ENCODE measurements at places on chromosomes 4 and X. TPM values are rescaled to one million over a fixed set of nuclear protein-coding genes. Genes with fewer than 3 reads are reported as not detected.

ADAMTS3 gene
- not detected for total RNA-seq

EFHC2 gene
- 0.77 TPM for total RNA-seq

NEUROG2 gene
- total RNA-seq = not detected

P2RY4 gene
- 0.22 TPM for total RNA-seq

HS3ST1 gene
- total RNA-seq = not detected

FHL1 gene
- total RNA-seq = 20.5 TPM

ARHGEF38 gene
- not detected for total RNA-seq

SYTL4 gene
- total RNA-seq = not detected

GC gene
- not detected for total RNA-seq

GRCh38 chr4:22299678-22300077 lies 216.2 kb downstream of the ADGRA3 start:
- DNase-seq = no peak

GRCh38 chr4:73922317-73922716 lies 53.1 kb downstream of the CXCL1 start:
- no peak for DNase-seq

DNA sequence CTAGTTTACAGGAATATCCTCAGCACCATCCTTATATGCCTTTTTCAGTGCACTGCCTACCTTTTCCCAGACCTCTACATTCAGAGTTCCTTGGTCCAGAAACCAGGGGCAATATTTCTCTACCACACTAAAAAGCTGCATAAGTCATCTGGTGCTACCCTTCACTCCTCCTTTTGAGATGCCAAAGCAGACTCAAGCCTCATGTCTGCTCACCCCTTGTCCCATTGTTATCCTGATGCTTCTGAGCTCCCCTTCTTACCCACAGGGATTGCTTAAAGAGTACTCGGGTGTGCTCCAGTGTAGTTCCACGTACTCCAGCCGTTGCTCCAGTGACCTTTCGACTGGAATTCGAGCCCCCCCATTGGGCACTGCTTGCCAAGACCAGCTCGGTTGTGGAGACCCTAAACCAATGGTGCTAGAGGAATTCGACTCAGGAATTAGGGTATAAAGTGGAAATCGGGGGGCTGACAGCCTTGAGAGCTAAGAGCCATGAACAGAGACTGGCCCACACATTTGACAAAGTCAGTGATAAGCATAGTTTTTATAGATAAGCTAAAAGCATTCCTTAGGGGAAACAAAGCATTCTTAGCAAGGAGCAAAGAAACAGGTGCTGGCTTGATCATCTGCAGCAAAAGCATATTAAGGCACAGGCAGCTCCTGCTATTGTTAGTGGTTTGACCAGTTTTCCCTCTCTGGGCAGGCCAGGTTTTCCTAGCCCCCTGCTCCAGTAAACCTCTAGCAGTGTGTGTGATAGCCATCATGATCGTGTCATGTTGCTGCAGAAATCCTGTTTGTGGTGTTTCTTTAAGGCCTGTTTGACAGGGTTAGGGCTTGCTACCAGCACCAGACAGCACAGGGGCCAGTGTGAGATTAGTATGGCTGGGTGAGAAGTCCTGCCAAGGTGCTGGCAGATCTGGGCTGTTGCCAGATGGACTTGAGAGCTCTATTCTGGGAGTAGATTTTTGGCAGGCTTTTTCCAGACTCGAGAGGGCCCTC lies 57.5 kb upstream of the WDR1 start:
- no peak for DNase-seq

DNA sequence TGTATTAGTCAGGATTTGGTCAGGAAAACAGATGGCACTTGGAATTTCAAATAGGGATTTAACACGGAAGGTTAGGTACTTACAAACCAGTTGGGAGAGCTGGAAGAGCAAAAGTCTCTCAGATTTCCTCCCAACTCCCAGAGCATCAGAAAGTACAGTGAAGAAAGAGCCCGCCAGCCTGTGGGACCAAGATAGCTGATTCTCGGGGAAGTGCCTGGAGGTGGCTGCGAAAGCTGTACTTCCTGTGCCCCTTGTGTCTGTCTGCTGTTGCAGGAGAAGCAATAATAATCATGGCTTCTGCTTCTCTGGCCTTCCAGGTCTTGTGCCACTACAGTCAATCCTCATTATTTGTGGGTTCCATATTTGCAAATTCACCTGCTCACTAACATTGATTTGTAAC lies 221.0 kb upstream of the BCOR start:
- DNase-seq = no peak

- DNase-seq = no peak
Measured at GRCh38 chr4:19945501-19945900, 306.2 kb upstream of the SLIT2 start.

GRCh38 chr4:159549098-159549518 lies 446.2 kb downstream of the RAPGEF2 start:
- DNase-seq = no peak

- no peak for DNase-seq
Measured at GRCh38 chr4:105994841-105995501, 99.7 kb downstream of the NPNT start.

GRCh38 chr4:180636696-180637404 lies 1606.4 kb upstream of the TENM3 start:
- no peak for DNase-seq

DNA sequence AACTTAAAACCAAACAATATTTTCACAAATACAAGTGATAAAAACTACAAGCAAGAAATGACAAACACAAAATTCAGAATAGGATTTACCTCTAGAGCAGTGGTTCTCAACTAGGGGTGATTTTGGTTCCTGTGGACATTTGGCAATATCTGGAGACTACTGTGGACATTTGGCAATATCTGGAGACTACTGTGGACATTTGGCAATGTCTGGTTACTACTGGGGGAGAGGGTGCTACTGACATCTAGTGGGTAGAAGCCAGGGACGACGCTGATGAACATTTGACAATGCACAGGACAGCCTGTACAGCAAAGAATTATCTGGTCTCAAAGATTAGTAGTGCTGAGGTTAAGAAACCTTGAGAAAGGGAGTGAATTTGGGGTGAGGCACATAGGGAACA lies 169.8 kb downstream of the CLCN4 start:
- no peak for DNase-seq

- no peak for DNase-seq
Measured at GRCh38 chr4:65670331-65671031, at the start of gene EPHA5. Gene EPHA5, minus strand, starts transcription at chr4:65670489. Its CDS starts 747 bp downstream, at chr4:65669742.

DNA sequence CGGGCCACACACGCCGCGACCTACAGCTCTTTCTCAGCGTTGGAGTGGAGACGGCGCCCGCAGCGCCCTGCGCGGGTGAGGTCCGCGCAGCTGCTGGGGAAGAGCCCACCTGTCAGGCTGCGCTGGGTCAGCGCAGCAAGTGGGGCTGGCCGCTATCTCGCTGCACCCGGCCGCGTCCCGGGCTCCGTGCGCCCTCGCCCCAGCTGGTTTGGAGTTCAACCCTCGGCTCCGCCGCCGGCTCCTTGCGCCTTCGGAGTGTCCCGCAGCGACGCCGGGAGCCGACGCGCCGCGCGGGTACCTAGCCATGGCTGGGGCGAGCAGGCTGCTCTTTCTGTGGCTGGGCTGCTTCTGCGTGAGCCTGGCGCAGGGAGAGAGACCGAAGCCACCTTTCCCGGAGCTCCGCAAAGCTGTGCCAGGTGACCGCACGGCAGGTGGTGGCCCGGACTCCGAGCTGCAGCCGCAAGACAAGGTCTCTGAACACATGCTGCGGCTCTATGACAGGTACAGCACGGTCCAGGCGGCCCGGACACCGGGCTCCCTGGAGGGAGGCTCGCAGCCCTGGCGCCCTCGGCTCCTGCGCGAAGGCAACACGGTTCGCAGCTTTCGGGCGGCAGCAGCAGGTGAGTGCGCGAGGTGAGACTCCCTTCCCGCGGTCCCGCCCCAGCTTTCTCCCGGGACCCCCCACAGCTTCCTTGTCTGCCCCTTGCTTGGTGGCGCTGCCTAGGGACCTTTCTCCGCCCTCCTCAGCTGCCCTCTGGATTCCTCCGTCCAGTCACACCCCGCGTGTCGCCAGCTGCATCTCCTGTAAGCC lies 678 bp downstream of the BMP3 start:
- DNase-seq = no peak

DNA sequence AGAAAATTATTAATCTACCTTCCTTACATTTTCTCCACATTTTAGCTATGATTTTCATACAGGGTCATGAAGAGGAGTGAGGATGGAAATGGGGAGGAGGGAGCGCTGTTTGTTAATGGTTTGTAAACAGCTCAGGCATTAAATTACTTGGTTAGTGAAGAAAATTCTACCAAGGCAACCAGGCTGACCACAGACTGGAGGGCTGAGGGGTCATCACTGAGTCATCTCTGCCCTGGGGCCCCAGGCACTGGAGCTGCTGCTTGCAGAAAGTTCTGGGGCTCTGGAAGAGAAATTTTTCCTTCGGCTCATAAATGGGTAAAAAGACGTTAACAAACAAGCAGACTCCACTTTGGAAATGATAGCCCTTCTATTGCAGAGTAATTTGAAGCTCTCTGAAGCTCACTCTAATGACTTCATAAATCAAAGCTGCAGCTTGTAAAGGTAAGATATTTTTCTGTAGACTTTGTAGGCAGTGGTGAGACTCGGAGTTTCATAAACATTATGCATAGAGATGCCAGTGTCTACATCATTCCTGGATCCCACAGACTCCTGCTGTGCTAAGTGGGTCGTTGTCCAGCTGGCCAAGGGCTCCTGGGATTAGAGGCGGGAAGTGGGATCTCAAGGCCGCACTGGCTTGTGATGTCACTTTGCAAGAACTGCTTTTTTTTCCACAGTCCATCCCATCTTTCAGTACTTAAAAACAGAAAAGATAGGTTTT lies 159.6 kb downstream of the PTTG2 start:
- no peak for DNase-seq

- peak; percentile 10 for DNase-seq
Measured at GRCh38 chr4:166169111-166169510, 296.1 kb downstream of the TLL1 start.

- DNase-seq = no peak
Measured at GRCh38 chr4:78291277-78291676, 234.2 kb downstream of the FRAS1 start.

DNA sequence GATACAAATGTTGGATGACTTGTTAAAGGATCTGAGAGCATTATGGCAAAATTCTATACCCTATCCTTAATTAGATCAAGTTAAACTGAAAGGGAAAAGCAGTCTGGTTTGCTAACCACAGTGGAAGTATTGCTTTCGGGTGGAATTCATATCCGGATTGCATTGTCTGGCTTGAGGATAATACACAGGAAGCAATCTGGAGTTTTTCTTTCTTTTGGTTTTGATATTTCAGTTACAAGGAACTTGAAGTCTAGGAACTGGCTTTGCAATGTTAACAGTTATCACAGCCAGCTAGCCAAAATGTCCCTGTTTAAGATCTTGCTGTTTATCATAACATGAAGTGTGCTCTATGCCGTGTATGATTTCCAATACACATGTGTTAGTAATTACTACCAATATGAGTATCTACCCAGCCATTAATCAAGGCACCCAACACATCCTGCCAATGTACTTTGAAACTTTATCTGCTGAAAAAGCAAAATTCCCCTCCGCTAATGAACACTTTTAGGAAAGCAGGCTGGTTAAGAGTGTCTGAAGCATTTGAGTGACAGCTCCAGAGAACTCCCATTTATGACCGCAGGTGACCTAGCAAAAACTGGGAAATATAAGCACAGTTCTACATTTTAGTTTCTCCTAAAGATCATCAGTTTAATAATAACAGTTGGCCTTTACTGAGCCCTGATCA lies 146.4 kb downstream of the PALLD start:
- no peak for DNase-seq

DNA sequence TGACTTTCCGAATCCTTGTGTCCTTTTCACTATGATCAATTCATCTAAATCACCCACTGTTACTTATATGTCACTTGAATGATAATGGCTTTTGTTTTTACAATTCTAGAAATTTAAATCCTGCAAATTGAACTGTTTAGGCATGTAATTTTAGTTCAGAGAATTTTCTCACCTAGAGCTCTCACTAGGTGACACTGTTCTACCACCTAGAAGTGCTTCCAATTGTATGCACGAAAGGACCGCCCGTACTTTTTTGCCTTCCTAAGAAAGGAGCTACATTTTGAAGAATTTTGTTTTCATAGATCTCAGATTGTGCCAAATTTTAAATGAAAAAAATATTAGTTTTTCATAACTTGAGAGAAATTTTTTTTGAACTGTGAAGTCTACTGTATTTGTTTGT lies 481.6 kb upstream of the FSTL5 start:
- no peak for DNase-seq

DNA sequence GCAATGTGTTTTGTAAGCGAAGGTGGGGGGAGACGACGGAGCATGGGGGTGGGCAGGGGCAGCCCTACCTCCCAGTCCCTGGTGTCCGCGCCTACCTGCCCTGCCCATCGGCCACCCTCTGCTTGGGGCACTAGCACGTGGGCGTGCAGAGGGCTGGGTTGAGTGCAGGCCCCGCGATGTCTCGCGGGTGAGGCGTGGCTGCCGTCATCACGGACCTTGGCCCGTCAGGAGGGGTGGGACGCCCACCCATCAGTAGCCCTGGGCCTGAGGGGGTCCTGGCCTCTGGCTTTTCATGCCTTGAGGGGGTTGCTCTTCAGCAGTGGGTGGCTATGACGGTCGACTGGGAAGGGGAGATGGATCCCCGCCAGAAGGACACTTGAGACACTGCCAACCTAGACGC lies 36.1 kb upstream of the GEMIN8 start:
- DNase-seq = no peak

- no peak for DNase-seq
Measured at GRCh38 chr4:52618795-52619590, 40.1 kb downstream of the USP46 start.

DNA sequence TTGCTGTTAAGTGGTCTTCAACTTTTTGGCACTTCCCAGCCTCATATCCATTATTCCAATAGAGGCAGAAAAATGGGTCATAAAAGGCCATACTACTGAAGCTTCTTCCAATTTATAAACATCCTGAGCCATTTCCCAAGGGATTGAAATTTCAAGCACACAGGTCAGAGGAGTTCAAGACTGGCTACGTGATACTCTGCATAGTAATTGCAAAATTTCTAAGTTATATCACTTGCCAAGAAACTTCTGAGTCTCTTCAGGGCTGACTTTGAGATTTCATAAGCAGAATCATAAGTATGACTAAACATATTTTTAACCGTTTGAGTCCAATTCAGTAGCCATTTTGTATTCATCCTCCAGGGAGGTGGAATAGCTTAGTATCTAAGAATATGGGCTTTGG lies 75.6 kb upstream of the RXFP1 start:
- no peak for DNase-seq

- no peak for DNase-seq
Measured at GRCh38 chr4:93957186-93957585, 128.6 kb downstream of the ATOH1 start.

DNA sequence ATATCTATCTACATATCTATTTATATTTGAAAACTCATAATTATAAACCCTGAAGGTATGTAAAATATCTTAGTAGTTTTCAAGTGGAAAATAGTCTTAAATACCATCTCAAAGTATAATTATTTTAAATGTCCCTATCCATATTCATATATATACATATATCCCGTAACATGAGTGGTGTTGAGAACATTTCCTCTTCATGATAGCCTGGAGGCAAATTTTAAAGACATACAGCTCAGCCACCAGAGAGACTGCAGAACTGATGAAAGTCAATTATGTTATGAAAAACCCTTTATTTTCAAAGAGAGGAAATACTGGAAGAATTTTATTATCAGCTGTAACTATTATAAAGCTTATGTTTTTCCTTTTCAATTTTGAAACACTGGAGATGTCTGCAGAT lies 1806.7 kb upstream of the PCDH7 start:
- DNase-seq = no peak
